Stimulated activated CD8-positive, alpha-beta memory T cell treated with anti-CD3 and anti-CD28 coated beads, Interleukin-2, amount 100 ng/mL, for 1 hour (primary cell): ENCODE measurements at places on chromosomes 5 and 9.

DNA sequence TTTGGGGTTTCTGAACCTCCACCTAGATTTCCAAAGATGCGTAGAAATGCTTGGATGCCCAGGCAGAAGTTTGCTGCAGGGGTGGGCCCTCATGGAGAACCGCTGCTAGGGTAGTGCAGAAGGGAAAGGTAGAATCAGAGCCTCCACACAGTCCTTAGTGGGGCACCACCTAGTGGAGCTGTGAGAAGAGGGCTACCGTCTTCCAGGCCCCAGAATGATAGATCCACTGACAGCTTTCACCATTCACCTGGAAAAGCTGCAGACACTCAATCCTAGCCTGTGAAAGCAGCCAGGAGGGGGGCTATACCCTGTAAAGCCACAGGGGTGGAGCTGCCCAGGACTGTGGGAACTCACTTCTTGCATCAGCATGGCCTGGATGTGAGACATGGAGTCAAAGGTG is 13.3 kb upstream of the HSDL2 start:
- no peak for DNase-seq

GRCh38 chr5:97229196-97229595 is 46.1 kb upstream of the RIOK2 start:
- no peak for DNase-seq

GRCh38 chr9:133929599-133929998 is 62.5 kb downstream of the VAV2 start:
- no peak for DNase-seq

DNA sequence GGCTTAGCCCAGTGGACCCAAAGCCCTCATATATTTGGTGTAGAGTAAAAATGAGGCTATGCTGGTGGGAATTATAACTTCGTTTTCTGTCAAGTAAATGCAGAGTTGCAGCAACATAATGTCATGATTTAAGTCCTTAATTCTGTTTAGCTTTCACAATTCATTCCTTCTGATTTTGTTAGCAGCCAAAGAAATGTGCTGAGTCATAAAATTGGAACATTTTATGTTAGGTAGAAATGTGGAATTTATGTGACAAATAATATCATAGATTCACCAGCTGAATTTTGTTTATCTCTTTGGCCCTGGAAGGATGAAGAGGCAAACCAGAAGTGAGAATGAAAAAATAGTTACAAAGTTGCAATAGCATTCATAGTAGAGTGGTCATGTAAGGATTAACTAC is 247.0 kb downstream of the TRPM3 start:
- no peak for DNase-seq

GRCh38 chr5:78699552-78700153 is 51.1 kb upstream of the LHFPL2 start:
- DNase-seq = no peak

DNA sequence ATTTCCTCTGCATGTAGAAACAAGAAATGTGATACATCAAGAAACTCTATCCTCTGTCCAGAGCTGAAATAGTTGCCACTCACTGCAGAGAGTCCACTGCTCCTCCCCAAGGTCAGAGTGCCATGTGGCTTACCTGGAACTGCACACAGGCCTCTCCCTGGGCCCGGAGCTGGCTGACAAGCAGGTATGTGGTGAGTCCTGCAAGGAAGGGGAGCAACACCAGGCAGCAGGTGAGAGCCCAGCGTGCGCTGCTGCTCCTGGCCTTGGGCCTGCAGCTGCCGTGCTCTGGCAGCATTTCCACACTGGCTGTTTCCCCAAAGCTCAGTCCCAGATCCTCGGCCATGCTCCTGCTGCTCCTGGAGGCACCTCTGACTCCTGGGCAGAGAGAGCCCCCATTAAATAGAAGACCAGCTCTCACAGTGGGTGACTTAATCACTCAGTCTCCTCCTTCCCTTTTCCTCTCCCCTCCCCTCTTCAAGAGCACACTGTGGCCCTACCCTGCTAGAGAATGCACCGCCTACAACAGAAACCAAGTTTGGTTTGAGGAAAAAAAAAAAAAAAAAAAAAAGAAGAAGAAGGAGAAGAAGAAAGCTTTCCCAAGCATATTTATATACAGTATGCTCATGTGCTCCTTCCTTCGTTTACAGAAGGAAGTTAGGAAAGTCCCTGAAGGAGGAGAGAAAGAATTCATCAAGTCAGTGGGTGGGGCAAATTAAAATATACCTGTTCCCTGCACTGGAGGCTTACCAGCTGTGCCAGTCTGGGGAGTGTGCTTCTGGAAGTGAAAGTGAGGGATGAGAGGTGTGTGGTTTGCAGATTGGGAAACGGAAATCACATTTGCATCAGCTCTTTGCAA is at the start of gene TNFSF15:
TSS of gene TNFSF15 (minus strand) at position 370 of the 856 bp plus-strand sequence. CDS start at position 343, 27 bp downstream.
- DNase-seq = no peak

DNA sequence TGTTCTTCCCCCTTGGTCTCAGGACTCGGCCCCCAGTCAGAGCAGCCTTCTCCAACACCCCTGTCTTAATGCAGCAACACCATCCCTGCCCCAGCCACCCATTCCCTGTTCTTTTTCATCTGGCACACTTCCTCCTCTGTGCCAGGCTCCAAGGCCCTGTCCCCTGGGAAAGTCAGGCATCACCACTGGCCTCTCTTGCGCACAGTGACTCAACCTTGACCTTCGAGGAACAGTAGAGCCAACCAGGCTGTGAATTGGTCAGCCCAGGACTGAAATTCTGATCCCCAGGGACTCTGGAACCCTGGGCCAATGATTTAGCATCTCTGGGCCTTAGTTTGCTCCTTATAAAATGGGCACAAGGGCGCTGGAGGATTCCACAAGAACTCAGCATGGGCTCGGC is 10.5 kb upstream of the RALGDS start:
- no peak for DNase-seq

GRCh38 chr5:74477761-74478160 is 162.8 kb downstream of the ENC1 start:
- no peak for DNase-seq

- no peak for DNase-seq
Observed at GRCh38 chr9:21682981-21683380, 119.5 kb upstream of the MTAP start.

GRCh38 chr5:136666970-136667620 is 301.8 kb upstream of the TRPC7 start:
- no peak for DNase-seq

- DNase-seq = no peak
Observed at GRCh38 chr9:19935422-19935821, 146.6 kb upstream of the SLC24A2 start.

- no peak for DNase-seq
Observed at GRCh38 chr9:23555851-23556250, 270.2 kb downstream of the ELAVL2 start.

GRCh38 chr5:40551496-40552491 is 127.9 kb upstream of the PTGER4 start:
- no peak for DNase-seq

DNA sequence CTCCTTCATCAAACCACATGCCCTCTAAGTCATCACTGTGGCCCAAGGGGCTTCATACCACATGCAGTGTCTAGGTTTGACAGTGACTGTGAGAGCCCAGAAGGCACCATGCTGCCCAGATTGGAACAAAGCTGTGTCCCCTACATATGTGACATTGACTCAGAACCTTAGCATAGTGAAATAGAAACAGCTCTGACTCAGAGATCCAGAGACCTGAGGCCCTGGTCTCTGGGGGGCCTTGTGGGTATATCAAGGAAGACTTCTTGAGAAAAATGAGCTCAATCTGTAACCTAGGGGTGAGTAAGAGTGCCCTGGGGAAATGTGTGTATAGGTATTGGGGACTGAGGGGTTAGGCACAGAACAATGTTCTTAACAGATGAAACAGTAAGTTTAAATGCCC is 7.1 kb upstream of the ENTREP1 start:
- no peak for DNase-seq

- DNase-seq = no peak
Observed at GRCh38 chr5:180343110-180343830, 9.9 kb downstream of the GFPT2 start.

- DNase-seq = no peak
Observed at GRCh38 chr5:125257057-125257972, 510.9 kb upstream of the ZNF608 start.

GRCh38 chr5:58970766-58971165 is 387.9 kb downstream of the RAB3C start:
- DNase-seq = no peak

GRCh38 chr9:73549991-73550390 is 398.3 kb downstream of the ANXA1 start:
- no peak for DNase-seq

DNA sequence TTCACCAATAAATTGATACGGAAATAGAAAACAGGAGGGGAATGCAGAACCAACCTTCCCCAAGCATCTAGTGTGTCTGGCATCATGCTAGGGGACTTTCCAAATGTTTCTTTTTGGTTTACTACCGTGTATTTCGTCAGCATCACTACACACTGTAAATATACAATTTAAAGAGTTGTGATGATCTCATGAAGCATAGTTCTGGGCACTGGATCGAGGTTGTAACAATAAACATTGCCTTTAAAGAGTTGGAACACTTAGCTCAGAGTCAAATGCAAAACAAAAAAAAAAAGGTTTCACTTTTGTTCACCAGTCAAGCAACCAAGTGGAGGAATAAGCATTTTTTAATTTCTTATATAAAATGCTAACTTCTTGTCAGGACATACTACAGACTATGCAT is 2.9 kb upstream of the SCAI start:
- DNase-seq = no peak

DNA sequence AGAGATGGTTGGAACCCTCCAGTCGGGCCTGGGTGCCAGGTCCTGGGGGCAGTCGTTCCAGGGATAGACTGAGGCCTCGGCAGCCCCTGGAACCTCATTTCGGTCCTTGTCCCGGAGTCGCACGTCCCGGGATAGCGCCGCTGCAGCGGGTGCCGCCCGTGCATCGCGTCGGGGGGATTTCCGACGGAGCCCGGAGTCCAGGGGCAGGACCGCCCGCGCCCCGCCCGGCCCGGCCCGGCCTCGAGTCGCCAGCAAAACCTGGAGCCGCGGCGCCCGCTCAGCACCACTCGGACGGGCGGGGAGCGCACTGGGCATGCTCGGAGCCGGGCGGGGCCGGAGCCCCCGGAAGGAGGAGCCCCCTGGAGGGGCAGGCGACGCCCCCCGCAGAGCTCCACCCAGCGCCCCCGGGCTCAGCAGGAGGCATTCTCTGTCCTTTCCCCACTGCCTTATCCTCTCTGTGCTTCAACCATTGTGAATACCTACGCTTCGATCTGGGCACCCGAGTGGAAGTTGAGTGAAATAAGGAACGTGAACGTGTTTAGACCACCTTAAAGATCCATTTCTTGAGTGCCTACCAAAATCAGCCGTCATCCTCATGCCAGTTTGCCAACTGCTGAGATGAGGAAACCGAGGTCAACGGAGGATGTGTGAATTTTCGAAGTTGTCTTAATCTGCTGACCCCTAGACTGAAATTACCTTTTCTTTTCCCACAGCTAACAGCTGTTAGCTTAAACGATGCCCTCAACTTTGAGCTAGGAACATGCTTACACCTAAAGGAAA is 1.7 kb upstream of the PTPN3 start:
- no peak for DNase-seq

GRCh38 chr5:160044967-160045366 is 36.0 kb downstream of the TTC1 start:
- no peak for DNase-seq

GRCh38 chr9:128882677-128883603 is 1.0 kb downstream of the LRRC8A start:
- no peak for DNase-seq

GRCh38 chr5:179864686-179865085 is 6.1 kb upstream of the MRNIP start:
- no peak for DNase-seq

DNA sequence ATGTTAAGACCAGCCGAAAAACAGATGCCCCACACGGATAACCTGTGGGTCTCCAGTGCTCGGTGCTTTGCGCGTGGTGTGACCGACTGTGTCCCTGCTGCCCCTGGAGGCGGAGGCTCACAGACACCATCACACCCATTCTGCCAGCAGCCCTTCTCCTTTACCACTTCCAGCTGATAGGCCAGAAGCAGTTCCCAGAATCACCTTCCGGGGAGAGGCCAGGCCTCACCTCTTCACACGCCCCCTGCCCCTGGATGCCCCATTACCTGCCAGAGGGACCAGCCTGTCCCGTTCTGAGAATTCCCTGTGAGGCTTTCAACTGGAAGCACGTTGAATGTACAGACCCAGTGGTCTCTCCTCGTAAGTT is 21.6 kb upstream of the LRRC14B start:
- DNase-seq = no peak

- peak; percentile 76 for DNase-seq
Observed at GRCh38 chr9:126781186-126782052, 23.4 kb upstream of the ZBTB43 start.

DNA sequence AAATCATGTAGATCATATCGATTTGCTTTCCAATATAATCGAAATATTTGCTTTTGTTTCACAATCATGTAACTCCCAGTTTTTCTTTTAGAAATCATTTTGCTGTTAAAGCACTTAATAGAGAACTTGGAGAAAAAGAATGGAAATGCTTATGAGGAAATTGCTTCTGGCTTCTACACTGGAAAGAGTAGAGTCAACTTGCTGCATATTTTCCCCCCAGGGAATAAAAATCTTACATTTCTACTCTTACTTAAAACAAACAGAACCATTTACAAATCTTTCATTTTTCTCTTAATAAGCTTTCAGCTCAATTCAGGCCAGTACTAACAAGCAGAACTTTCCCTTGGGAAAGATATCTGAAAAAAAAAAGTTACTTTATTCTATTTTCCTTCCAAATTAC is 312.0 kb downstream of the CHSY3 start:
- no peak for DNase-seq

DNA sequence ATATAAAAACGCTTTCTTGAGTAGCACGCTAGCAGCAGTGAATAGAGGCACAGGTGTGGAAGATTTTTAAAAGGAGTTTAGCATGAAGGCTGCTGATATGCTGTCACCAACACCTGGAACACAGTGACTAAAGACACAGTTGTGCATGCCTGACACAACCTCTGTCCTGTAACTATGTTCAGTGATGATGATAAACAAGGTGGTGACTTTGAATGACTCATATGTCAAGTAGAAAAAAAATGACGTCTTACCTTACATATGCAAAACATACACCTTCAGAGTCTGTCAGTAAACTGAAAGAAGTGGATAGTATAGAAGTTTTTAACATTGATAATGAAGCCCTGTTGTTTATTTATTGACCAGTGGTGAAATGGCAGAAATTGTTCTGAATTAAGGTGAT is 66.2 kb upstream of the ADCY2 start:
- no peak for DNase-seq

- DNase-seq = peak; percentile 82
Observed at GRCh38 chr9:128007566-128008138, 26.9 kb upstream of the EEIG1 start.

- DNase-seq = peak; percentile 2
Observed at GRCh38 chr5:54311176-54311677, 854 bp upstream of the ARL15 start.

GRCh38 chr9:96487949-96488348 is 38.0 kb downstream of the HABP4 start:
- DNase-seq = no peak

DNA sequence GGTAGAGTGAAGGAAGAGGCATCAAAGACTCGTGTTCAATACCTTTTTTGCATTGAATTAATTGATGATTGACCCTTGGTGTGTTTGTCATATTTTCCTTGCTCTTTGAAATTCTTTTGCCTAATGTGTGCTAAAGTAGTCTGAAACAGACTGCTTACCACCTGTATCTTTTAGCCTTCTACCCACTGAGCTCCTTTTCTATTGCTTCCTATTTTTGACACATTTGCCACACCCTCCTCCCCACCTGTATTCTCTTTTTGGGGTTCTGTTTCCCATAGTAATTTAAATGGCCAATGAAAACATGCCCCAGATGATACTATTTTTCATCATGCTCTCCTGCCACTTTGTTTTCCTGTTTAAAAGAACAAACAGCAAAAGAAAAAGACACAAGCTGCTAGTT is 78.5 kb downstream of the ZCCHC7 start:
- no peak for DNase-seq
